AG20443 (cell line): ENCODE measurements at places on chromosomes 3 and 15.

DNA sequence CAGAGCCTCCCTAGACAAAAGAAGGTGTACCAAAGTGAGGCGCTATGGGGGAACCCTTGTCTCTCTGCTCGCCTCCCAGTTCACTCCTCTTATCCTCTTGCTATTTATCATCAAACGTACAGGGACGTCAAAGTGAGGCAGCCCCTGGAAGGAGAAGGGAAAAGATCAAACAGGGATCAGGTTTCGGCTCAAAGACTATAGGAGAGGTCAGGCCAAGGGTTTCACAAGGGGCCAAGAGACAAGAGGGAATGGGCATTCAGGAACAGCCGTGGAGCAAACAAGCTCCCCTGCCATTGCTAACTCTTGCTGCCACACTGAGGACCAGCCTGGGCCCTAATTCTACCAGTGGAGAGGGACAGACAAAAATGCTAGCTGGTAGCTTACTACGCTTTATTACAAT is 168.7 kb downstream of the GREM1 start:
- DNase-seq, result no peak

DNA sequence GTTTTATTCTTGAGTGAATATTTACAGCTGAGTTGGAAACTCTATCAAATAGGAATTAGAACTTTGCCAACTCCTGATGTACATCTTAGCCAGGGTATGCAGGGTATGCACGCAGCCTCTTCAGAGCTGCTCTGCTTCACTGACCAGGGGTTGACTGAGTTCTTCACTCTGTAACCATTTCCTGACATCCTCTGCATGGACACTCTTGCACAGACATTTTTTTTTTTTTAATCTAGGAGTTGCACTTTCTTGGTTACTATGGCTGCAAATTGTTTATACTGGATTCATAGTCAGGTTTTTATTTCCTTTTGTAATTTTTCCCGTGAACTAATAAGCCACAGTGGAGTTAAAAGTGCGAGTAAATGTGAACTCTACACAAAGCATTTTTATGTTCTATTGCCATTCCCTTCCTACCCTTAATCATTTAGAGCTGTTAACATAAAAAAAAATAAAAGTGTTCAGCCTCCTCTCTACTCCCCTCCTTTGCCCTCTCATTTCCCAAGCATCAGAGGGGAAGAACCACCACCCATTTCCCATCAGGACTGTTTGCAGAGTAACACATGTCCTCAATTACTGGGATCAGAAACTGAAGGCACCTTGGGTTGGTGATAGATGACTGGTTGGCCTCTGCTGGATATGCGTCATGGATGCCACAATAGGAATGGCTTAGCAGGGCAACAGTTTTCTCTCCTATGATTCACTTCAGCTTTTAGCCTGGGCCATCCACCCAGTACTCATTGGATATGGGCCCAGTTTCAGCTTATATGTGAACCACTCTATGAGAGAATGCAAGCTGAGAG is 54.0 kb downstream of the DUT start:
- peak; percentile 91 for DNase-seq

DNA sequence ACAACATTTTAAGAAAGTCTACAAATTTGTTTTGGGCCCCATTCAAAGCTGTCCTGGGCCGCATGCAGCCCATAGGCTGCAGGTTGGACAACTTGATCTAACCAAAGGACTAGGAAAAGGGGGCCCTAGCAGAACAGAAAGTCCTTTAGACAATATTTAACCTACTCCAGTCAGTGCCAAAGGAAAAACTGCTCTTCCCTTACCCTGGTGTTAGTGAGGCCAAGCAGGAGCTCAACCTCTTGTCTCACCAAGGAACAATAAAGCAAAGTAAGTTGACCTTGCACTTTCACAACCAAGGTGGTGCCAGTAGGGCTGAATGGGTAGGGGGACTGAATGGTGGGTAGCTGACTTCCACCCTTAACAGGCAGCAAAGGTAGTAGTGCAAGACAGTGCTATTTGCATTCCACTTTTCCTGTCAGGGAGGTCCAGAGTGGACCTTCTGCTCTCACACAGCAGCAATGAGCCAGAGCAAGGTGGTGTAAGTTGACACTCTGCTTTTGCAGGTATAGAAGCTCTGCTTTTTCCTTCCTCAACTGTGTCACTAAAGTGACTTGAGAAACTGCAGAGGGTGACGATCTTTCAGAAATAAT is 124.9 kb downstream of the WDR72 start:
- DNase-seq, result no peak

DNA sequence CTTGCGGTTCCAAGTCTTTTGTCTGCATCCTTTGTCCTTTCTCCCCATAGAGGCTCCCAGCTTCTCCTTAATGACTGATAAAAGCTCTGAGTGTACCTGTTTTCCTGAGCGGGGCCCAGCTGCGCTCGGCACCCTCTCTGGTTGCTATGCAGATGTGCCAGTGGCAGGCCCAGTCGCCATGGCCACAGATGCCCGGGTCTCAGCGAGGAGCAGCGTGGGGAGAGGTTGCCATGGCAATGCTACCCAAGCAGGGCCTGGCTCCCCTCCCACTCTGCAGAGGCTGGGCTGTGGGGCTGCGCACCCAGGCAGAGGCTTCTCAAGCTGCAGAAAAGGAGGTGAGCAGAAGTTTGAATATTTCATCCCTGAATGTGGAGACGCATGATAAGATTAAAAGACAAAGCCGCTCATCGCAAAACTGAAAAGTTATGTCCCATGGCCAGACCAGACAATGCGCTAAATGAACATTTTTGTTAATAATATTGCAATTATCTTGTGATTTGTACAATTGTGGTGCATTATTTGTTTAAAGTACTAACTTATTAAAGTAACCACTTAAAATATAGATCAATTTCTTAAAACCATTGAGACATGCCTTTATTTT is 66.1 kb downstream of the TPRA1 start:
- no peak for DNase-seq

- DNase-seq, result no peak
Measured at GRCh38 chr3:49024449-49024848, 2.5 kb downstream of the NDUFAF3 start.

- DNase-seq, result peak; percentile 45
Measured at GRCh38 chr3:138914870-138915502, 32.0 kb downstream of the FOXL2 start.

- no peak for DNase-seq
Measured at GRCh38 chr3:46116996-46117395, 89.7 kb upstream of the XCR1 start.

GRCh38 chr3:65583188-65583587 is 455.5 kb downstream of the MAGI1 start:
- no peak for DNase-seq

DNA sequence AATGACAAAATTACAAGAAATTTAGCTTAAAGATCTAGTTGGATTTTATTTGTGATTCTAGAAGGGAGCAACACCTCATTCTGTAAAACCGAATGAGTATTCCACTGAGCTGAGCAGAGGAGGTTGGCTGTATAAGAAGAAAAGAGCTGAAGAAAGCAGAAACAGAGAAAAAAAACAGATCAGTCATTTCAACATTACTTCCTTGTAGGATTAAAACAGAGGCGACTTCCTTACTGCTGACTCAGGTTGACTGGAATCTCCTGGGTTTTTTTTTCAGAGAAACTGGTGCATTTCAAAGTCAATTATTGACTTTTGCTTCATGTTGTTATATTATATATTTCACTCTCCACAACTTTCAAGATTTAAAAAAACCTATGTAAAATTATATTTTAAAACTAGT is 368.1 kb upstream of the UBE2E2 start:
- no peak for DNase-seq

DNA sequence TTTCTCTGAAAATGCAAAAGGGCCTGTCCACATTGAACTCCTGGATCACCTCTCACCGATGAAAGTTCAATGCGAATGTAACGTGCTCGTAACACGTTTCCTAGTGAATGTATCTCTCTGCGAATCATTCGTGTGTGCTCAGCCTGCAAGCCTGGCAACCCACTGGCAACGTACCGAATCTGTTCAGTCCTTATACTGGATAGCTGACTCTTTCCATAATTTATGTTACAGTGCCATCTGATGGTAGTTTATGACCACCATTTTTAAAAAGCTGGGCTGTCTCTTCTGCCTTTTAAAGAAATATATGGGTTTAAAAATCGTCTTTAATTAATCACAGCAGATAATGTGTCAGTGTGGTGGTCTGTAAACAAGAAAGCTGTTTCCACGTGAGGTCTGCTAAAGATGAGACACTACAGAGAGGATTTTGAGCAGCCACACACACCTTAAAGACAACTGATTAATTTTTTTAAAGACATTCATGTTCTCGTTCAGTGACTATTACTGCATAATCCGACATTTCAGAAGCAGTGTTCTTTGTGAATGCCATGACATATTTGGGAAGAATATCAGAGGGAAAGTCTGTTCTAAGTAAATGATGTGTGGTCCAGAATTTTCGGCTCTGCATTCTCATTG is 69.4 kb upstream of the FOXP1 start:
- peak; percentile 73 for DNase-seq

DNA sequence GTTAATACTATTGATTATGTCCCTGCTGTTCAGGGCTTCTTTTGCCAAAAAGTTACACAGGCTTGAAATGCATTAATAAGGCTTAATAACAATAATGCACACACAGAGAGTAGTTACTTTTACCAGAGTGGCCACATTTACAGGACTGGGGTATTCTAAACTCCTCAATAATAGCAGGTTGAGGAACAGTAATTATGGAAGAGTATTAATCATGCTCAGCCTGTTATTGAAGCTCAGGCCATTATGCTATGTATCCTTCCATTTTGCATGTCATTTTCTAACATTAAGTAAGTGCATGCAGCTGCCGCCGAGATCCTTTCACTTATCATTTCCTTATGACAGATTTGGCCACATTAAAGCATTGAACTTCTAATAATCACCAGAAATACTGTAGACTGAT is 5.7 kb downstream of the ARRDC4 start:
- DNase-seq, result no peak
